ENCODE measurements at places on chromosomes 7 and 10.

DNA sequence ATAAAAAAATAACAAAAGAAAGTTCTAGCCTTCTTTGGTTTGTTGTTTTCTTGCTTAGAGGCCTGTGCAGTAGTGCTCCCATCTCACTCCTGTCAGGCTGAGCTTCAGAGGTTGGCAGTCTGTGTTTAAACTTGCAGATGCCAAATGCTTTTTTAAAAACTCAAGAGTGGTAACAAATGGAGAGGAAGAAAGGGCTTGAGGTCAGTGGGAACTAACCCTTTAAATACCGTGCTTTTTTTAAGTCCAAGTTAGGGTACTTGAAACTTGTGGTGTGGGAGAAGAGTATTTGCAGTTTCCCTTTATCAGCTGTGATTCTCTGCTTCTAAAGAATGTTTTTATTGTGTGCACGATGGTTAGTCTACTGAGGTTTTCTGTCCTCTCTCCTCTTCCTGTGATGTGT is 29.4 kb downstream of the ZRANB1 start:
- DNase-seq: no peak

DNA sequence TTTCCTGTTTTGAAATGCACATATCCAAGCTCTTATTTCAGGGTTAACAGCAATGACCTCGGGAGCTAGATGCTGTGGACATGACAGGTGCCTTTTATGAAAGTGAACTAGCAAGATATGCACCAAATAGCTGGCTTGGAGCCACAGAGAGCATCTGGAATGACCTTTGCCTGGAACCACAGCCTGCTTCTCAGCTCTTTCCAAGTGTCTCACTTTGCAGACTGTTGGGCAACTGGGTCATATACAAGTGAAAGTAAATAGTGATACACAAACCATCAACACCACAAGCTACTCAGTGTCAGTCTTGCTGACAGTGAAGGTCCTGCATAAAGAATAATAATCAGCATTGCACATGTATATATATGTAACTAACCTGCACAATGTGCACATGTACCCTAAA is 183.5 kb downstream of the RNF133 start:
- no peak for DNase-seq

- DNase-seq: no peak
These were observed 43.5 kb downstream of the ST8SIA6 start for GRCh38 chr10:17410907-17411306.

- DNase-seq: no peak
These were observed 100.5 kb upstream of the NRP1 start for GRCh38 chr10:33434933-33435332.

DNA sequence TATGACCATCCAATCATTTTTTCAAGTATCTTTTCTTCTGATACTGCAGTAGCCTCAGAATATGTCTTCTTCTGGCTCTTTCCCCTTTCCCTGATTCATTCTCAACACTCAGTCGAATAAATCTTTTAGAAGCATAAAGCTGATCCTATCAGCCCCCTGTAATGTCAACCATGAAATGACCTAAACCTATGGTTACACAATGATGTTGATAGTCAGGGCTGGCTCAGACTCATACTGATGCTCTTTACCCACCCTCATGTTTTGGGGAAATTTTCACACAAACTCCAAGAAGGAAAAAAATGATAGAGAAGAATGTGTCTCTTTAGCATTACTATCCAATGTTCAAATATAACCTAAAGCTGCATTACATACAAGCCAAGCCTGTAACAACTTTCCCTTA is 76.0 kb downstream of the AASS start:
- no peak for DNase-seq

DNA sequence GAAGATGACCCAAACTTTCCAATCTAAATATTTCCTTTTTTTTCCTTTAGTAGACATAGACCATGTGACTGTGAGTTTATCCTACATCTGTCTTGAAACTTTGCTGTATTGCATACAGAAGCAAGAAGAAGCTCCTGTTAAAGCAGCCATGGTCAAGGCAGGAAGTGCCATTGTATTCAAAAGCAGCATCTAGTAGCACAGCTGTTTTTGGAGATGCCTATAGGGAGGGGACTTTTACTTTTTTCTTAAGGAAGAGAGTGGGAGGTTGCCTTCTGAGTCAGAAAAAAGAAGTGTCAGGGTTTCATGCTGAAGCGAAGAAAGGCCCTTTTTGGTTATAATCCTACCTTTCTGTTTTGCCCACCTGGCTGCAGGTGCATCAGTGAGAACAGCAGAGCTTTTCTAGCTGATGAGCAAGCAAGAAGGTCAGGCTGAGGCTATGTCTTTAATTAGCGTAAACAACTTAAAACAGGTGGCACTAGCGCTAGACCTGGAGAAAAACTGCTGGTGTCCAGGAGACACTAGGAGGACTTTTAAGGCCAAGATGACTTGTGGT is 234.1 kb upstream of the AGK start:
- no peak for DNase-seq

GRCh38 chr7:69435711-69436110 is 162.6 kb upstream of the AUTS2 start:
- no peak for DNase-seq

DNA sequence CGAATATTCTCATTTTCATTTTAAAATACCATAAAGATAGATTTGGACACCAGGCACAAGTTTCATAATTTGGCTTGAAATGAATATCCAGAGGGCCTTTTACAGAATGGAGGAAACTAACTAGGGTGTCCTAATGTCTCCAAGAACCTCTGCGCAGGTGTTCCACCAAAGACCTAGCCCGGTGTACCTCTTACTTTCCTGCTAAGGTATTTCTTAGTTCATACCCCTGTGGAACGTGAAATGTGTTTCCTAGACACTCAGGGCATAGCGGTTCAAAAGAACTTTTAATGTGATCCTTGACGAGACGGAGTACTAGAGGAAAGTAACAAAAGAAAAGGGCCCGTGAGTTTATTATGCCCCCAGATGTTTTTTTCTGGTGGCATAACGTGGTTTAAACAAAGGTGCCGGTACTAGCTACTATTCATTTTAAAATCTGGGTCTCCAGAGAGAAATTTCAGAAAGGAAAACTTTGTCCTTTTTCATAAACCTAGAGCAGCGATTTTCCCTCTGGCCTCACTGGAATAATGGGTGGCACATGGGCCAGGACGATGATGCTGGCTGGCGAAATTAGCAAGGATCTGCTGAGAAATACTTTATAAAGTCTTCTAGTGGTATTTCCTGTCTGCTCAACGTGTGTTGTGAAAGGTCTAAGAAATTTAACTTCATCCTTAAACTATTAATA is 1.4 kb downstream of the APBB1IP start:
- no peak for DNase-seq

DNA sequence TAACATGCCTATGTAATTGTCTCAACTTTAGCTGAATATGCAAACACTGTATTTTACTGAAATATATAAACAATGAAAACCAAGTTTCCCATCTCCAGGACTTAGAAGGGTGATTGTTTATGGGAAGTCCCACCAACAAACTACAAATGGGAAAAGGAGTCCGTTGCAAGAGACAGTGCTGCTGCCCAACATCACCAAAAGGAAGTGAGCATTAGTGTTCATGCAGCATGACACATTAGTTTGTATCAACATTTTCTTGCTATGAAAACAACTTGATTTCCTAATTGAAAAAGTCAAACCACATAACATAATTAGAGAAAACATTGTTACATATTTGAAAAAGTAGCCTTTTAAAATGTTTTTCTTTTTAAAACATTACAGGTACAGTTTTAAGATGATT is 138.5 kb downstream of the ZNF438 start:
- DNase-seq: no peak

DNA sequence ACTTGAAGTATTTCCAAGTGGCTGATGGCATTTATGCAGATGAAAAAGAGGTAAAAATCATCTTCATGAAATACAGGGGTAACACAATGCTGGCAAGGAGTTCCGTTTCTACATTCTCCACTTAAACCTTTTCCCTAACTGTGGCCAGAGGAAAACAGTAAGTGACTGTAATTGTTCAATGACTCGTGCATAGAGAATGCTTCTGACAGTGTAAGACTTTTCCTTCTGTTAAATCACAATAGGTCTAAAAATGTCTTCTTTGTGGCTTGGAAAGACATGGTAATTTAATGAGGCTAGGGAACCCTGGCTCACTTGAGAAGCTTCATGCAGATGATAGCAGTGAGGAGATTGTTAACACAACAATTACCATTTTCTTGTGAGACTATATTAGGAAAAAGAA is 50.3 kb upstream of the RSU1 start:
- no peak for DNase-seq

- DNase-seq: no peak
These were observed 585.2 kb downstream of the PARD3 start for GRCh38 chr10:34229917-34230316.

GRCh38 chr7:128887169-128888038 is 23.1 kb downstream of the KCP start:
- DNase-seq: no peak

DNA sequence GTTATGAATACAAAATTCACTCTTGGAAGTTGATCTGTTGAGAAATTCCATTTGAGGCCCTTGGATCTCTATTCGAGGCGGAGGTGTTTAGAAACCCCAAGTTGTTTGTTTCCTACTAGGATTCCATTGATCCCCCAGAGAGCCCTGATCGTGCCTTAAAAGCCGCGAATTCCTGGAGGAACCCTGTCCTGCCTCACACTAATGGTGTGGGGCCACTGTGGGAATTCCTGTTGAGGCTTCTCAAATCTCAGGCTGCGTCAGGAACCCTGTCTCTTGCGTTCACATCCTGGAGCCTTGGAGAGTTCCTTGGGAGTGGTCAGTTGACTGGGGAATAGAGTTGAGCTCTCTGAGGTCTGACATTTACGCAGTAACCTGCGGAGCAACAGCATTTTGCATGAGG is 1.2 kb downstream of the CFAP69 start:
- no peak for DNase-seq

- DNase-seq: peak; percentile 28
These were observed 22.6 kb upstream of the VDAC2 start for GRCh38 chr10:75187961-75188426.

GRCh38 chr10:102396730-102397151 is 1.2 kb downstream of the NFKB2 start:
- no peak for DNase-seq

GRCh38 chr7:65287023-65287422 is 86.6 kb upstream of the ZNF92 start:
- DNase-seq: peak; percentile 29

Measured in femur (tissue), 1 donor.